ENCODE measurements at places on chromosomes 7 and 10.

GRCh38 chr7:34776748-34777358 is 118.8 kb downstream of the NPSR1 start:
- DNase-seq = no peak

- no peak for DNase-seq
These were observed 191.2 kb upstream of the SHH start for GRCh38 chr7:156003220-156004162.

DNA sequence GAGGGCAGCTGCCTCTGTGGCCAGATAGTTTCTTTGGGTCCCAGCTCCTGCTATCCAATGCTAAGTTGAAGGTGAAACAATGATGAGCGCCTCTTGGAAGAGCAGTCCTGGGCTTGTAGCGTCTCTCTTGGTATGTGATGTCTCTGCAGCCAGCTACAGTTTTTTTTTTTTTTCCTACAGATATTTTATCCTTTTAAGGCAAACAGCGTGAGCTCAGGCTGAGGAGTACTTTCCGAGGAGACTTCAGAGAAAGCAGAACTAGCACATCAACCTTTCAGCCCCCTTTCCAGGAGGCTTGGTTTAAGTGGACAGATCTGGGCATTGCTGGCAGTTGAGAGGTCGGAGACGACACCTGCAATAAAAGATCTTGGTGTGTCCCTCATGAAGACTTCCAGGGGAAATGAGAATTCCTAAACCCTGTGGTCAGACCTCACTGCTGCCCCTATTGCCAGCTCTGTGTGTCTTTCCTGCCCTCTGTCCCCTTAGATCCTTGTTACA is 9.1 kb downstream of the PRKG1 start:
- no peak for DNase-seq

- peak; percentile 16 for DNase-seq
These were observed 683.9 kb downstream of the CCSER2 start for GRCh38 chr10:85012305-85012704.

DNA sequence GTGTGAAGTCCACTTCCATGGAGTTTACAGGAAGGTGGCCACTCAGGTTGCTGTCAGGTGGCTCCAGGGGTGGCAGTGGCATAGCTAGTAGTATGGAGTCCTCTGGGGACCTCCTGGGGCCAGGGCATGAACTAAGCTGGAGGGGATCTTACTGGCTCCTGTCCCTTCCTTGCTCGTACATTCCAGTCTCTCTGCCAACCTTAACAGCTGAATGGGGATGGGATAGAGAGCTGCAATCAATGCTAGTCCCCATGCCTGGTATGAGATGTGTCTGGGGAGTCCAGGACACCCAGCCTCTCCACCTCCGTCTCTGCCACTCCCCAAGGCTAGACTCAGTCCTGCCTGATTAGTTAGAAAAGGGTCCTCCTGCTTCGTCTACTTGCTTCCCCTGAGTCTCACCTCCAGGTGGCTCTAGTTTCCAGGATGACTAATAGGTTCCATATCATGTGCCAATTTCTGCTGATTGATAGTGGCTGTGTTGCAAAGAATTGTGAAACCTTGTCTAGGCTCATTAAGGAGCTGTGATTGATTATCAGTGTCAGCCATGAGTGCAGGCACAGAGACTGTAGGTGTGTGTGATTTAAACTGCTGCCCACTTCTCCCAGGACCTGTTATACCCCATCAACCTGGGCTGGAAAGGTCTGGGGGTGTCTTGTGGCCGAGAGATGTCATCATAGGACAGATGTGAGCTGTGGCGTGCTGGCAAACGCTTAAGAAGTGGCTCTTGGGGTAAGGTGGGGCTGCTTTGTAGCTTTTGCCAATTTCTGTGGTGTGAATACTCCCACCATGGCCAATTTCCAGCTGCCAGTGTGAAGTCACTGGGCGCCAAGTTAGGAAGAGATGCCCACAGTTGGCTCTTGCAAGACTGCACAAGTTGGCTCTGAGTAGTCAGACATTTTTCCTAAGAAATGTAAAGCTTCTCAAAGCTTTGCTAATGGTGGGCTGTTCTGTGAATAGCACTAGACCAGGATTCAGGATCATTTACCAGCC is 59.8 kb downstream of the COL13A1 start:
- DNase-seq = peak; percentile 3

DNA sequence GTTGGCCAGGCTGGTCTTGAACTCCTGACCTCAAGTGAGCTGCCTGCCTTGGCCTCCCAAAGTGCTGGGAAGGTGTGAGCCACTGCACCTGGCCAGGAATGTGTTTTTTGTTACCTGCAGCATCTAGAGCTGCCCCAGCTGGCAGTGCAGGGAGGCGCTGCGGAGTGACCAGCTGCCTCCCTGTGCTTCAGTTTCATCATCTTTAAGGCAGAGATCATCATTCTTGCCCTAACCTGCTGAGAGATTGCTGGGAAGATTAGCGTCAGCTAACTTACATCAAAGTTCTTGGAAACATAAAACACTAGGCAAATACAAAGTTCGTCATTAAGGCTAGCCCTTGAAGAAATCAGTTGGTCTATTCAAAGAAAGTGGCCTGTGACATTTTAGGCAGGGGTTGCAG is 2.3 kb downstream of the ZNF282 start:
- no peak for DNase-seq

Measured in NCI-H1092 treated with DMSO at 0.1 percent for 48 hours (cell line).